ENCODE measurements at places on chromosomes 7 and 10.

- no peak for ATAC-seq
Measured at GRCh38 chr7:134722786-134723322, 56.6 kb upstream of the CALD1 start.

- peak; percentile 71 for ATAC-seq
Measured at GRCh38 chr7:17939606-17940301, 540 bp downstream of the SNX13 start.

- peak; percentile 36 for ATAC-seq
Measured at GRCh38 chr10:33489501-33490176, 155.2 kb upstream of the NRP1 start.

DNA sequence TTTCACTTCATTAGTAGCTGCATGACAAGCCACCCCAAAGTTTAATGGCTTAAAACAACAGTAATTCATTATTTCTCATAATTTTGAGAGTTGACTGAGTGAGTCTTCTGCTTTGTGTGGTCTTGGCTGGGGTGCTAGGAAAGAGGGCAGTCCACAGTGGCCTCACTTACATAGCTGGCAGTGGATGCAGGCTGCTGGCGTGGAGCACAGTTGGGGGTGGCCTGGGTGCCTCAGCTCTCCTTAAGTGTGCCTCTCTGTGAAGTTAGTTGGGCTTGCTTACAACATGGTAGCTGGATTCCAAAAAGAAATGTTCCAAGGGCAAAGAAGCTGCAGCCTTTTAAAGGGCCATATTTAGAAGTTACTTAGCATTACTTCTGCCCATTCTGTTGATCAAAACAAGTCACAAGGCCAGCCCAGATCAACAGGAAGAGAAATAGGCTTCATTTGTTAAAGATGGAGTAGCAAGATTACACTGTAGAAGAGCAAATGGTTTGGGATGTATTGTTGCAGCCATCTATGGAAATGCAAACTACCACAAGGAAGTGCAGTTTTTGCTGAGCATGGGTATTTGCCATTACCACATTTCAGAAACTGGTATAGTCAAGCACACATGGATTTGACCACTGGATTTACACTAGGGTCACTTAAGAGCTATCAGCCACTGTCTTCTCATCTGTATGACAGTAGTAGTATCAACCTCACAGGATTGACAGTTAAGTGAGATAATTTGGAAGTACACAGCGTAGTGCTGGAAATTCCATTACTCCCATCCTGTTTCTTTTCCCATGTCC lies 33.6 kb downstream of the ZEB1 start:
- no peak for ATAC-seq

DNA sequence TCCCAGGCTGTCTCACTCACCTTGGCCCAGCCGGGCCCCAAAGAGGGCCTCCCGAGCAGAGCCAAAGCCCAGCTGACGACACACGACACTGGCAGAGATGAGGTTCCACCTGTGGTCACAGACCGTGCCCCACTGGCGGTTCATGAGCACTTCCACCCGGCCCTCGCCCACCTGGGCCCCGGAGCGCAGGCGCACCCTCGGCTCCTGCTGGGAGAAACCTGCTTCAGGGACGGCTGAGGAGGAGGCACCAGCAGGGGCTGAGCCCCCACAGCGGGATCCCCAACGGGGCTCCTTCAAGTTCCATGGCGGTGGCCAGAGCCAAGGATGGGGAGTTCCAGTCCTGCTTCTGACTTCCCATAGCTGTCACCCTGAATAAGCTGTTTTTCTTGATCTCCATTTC lies 10.0 kb downstream of the LOXL4 start:
- ATAC-seq = no peak

- no peak for ATAC-seq
Measured at GRCh38 chr10:6423004-6423403, 157.1 kb downstream of the PRKCQ start.

DNA sequence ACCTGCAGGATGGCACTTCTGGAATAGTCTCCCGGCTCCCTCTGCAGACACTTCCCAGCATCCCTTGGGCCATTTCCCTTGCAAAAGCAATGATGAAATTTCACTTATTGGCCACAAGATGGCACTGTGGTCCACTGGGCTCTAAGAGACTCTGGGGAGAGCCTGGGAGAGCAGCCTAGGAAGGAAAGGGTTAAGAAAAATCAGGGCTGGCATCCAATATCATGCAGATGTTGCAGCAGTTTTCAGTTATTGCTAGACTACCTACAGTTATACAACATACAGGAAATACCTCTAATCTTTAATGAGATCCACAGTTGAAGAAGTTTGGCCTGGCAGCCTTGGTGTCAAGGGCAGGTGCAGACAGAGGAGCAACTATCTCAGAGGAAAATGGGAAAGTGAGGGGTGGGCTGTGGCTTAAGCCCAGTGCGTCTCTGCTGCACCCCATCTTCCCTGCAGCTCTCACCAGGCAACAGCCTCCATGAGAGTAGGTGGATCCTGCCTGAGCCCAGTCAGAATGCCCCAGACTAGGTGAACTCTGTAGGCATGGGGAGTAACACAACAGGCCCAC lies 100.2 kb upstream of the PRSS58 start:
- ATAC-seq = peak; percentile 96

DNA sequence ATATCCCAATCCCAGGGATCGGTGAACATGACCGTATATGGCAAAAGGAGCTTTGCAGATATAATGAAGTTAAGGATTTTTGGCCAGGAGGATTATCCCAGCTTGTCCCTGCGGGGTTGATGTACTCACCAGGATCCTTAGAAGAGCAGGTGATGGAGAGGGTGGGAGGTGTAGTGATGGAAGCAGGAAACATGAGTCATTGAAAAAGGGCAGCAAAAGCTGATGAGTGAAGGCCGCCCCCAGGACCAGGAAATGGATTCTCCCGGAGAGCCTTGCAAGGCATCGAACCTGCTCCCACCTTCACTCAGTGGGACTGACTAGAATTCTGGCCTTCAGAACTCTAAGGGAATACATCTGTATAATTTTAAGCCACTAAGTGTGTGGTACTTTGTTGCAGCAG lies 5.2 kb upstream of the NUPR2 start:
- ATAC-seq = no peak

GRCh38 chr7:130973637-130974036 lies 239.6 kb upstream of the KLF14 start:
- ATAC-seq = no peak

DNA sequence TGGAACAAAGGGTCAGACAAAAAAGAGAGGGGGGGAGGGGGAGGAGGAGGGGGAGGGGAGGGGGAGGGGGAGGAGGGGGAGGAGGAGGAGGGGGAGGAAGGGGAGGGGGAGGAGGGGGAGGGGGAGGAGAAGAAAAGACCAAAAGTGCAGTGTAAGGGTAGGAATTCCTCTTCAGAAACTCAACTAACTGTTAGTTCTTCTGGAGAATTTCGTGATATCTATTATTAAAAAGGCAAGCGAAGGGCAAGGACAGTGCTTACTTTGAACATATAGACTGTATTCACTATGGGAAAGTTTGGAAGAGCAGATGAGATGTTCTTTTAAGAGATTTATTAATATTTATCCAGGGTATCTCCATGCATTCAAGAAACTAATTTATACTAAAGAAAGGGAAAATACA lies 258.1 kb downstream of the CACNA2D1 start:
- ATAC-seq = no peak

DNA sequence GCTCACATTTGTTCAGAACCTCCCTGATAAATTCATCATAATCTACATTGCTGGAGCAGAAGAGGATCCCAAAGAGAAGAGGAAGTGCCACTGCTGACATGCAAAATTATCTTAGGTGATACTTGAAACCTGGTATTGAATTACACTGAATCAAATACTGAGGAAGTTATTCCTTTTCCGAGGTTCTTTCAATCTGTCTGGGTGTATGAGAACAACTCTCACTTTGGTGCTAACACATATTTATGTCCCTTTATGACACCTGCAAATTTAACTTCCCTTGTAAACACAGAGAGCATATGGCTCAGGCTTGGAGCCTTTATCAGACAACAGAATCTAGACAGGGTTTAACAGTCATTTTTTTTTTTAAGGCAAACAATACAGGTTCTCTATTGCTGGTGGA lies 131.4 kb downstream of the SRPK2 start:
- peak; percentile 78 for ATAC-seq

DNA sequence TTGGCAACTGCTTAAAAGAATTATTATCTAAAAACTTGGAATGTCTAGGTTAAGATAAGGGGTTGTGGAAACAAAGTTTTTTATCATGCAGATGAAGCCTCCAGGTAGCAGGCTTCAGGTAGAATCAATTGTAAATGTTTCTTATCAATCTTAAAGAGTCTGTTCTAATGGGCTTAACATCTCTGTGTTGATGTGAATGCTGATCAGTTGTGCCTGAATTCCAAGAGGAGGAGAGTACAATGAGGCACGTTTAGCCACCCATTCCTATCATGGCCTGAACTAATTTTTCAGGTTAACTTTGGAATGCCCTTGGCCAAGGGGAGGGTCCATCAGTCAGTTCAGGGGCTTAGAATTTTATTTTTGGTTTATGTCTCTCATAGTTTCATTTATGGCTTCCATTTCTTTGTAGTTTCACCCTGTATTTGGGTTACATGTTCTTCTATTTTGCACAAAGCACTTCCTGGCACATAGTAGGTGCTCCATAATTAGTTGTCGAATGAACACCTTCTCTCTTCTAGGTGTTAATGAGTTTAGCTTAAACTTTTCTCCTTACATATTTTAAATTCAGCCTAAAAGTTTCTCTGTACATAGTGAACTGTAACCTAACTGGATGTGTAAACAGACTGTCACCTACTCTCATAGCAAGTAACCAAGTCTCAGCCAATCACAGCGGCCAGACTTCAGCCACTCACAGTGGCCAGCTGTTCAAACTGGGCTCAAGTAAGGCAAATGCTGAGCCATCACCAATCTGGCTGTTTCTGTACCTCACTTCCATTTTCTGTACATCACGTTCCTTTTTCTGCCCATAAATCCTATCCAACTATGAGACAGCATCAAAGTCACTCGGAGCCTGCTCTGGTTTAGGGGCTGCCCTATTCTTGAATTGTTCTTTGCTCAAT lies 34.7 kb downstream of the ALOX5 start:
- no peak for ATAC-seq

DNA sequence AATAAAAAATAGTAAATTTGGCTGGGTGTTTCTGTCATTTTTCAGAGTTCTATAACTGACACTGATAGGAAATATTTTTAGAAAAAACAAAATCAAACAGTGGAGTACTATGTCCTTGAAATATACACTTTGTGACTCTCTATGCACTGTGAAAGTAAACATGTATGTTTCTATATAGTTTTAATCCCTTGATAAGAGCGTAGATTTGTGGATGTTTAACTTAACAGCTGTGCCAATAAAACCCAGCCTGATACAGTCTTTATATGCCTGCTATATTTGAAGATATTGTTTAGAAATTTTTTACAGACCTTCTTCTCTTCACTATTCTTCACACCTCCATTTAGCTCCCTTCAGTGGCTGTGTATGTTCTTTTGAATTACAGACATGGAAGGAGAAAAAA lies 473.3 kb upstream of the FZD8 start:
- no peak for ATAC-seq

GRCh38 chr10:121747163-121747775 lies 149.0 kb upstream of the FGFR2 start:
- no peak for ATAC-seq

GRCh38 chr10:43042503-43043341 lies 34.1 kb upstream of the RET start:
- no peak for ATAC-seq

DNA sequence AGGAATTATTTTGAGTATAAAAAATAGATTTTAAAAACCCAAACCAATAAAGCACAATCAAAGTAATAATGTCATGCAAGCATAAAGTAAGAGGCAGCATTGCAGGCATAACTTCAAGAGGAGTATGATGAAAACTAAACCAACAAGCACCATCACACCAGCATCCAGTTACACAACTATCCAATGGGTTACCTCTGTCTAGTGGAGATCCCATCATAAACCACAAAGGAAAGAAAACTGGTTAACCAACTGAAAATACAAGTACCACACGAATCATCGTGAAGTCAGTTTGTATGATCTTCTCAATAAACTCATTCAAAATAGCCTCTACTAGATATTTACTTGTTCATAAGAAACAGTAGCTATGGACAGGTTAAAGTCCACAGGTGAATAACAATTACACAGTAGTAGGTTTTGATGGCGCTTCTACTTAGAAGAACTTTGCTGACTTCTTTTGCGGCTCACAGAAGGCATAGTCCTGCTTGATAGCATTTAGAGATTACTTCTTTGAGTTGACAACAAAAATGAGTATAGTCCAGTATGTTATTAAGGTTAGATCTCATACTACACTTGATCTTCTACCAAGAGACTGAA lies 116.6 kb downstream of the MICU1 start:
- no peak for ATAC-seq

DNA sequence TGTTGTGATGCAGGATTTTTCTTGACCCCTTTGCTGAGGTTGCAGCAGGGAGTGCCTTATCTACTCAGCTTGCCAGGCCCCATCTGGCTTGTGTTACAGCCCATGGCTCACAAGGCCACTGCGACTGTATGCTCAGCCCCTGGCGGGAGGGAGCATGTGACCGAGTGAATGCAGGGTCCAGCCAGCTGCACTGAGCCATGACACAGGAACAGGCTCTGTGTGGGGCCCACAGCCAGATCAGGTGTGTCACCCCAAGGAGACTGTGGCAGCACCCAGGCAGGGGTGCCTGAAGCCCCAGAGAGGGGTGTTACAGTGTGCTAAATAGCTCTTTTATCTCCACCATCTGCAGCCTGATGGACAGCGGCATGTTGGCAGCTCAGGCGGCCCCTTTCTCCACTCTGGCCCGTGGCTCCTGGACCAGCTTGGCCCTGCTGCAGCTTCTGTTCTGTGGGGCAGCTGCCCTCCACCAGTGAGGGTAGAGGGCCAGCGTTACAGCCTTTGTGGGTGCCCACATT lies 2.6 kb upstream of the PCBD1 start:
- ATAC-seq = peak; percentile 30

DNA sequence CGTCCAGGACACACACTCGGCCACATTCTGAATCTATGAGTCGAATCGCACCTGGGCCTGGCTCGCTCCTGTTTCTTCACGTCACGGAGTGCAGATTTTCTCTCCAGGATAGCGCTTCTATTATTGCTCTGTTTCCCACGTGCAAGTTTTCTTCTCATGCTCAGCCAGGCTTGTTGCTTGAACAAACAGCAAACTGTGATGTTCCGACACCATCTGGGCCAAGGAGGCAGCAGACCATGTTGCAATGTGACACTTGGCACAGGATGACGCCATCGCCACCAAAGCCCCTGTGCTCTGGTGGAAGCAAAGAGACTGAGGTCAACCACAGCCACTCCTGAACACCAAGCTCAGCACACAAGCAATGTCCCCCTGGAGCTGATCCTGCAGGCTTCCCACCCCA lies 507.1 kb upstream of the ADARB2 start:
- ATAC-seq = no peak

- no peak for ATAC-seq
Measured at GRCh38 chr10:123703195-123703790, 37.1 kb downstream of the GPR26 start.
